Occipital lobe (tissue), 3 donors: ENCODE measurements at places on chromosomes 13 and 19. TPM values are rescaled to one million over a fixed set of nuclear protein-coding genes. Genes with fewer than 3 reads are reported as not detected.

GRCh38 chr13:69168436-69168835 is 939.2 kb upstream of the ATXN8OS start:
- DNase-seq = no peak

- no peak for DNase-seq
These were observed 59.4 kb upstream of the WASF3 start for GRCh38 chr13:26497968-26498511.

DNA sequence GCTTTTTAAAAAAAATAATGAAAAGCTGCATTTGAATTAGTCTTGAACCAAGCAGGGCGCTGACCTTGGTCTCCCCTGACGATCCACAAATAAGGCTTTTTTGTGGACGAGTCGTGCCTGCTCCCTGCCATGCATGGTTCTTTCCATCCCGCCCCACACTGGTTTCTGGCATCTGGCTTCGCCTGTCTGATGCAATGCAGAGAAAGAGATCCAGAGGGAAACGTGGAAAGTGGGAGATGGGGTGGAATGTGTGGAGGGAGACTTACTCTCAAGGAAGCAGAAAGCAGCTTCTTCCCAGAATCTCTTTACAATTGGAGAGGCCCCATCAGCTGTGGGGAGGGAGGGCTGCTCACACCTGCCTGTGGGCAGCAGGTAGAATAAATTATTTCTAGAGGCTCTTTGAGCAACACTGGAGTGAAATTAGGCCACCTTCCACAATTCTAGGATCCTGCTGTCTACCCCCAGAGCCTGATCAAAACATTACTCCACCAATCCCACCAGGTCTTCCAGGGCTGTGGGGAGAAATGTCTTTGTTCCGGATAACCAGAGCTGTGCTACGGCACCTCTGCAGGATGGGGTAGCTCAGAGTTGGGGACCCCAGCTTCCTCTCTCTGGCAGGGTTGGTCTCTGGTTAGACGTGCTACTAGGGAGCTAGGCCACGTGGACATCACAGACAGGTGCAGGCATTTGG is 183.5 kb downstream of the UQCRFS1 start:
- no peak for DNase-seq

GRCh38 chr19:31516756-31517155 is 167.5 kb upstream of the TSHZ3 start:
- DNase-seq = no peak

GRCh38 chr19:31900991-31901390 is 444.4 kb upstream of the ZNF507 start:
- no peak for DNase-seq

DNA sequence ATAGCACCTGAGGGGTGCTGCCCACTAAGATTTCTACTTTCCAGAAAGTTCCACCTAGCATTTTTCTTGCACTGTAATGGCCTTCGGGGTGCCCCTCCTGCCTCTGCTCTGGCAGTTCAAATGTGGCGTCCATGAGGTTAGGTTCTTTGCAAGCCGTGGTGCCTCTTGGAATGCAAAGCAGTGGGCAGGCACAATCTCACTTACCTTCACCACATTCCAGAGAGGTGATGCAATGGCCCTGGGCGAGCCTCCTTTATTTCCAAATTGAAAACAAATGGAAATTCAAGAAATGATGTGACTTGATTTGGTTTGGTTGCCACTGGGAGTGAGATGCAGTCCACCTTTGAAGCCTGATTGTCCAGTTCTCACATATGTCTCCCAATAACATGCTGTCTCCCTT is 46.9 kb downstream of the FGF9 start:
- no peak for DNase-seq

DNA sequence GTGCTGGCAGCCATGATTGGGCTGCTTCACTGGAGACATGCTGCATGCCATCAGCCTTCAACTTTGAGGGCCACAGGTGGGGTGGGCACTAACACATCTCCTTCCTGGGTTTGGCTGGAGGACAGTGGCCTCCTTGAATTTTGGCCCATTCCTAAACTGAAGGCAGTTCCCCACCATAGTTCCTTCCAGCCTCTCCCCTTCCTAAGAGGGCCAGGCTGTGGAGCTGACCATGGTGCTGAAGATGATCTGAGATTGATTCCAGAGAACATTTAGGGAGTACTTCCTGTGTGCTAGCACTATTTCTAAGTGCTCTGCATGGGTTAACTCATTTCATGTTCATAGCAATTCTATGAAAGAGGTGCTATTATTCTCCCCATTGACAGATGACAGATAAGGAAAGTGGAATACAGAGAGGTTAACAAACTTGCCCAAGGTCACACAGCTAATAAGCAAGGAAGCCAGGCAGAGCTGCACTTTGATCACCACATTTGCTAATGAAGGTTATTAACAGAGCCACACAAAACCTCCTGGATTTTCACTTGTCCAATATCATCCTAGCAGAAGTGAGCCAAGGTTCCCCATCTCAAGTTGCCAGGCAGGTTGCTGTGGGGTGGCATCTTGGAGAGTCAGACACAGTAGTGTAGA is 175.3 kb downstream of the ZIC5 start:
- no peak for DNase-seq

DNA sequence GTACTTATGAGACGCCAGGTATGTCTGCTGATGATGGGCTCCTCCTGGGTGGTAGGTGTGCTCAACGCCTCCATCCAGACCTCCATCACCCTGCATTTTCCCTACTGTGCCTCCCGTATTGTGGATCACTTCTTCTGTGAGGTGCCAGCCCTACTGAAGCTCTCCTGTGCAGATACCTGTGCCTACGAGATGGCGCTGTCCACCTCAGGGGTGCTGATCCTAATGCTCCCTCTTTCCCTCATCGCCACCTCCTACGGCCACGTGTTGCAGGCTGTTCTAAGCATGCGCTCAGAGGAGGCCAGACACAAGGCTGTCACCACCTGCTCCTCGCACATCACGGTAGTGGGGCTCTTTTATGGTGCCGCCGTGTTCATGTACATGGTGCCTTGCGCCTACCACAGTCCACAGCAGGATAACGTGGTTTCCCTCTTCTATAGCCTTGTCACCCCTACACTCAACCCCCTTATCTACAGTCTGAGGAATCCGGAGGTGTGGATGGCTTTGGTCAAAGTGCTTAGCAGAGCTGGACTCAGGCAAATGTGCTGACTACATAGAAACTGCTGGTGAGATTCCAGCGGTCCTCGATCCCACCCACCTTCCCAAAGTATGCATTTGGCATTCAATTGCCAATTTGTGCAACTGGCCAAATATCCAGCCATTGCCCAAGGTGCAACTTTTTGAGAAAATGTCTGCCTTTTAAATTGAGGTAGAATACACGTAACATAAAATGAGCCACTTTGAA is 10.2 kb downstream of the OR2Z1 start:
- no peak for DNase-seq

- no peak for DNase-seq
These were observed 27.5 kb upstream of the SHKBP1 start for GRCh38 chr19:40549007-40549708.

- DNase-seq = no peak
These were observed 814.7 kb upstream of the ATXN8OS start for GRCh38 chr13:69292789-69293425.

DNA sequence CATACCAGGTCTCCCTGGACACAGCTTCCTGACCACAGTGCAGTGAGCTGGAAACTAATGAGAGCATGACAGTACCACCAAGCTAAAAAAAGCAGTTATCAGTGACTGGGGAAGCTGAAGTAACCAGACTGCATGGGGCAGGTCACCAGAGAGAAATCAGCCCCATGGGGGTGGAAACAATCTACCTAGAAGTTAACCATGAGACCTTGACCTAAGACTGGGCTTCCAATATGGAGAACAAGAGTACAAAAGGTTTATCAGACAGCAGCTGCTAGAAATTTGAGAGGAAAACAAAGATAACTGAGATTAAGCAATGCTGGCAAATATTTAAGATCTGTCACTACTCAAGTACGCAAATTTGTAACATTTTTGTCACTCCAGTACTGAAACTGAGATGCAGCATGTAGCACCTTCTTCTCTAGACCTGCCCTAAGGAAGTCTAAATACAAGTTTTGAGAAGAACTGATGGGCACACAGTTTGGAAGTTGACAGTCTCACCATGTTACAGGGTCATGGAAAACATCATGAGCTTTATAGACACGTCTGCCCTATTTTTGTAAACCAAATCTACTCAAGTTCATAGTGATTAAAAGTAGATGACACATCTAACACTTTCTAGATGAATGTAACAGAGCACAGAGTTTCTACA is 2641.8 kb upstream of the PCDH20 start:
- DNase-seq = no peak

DNA sequence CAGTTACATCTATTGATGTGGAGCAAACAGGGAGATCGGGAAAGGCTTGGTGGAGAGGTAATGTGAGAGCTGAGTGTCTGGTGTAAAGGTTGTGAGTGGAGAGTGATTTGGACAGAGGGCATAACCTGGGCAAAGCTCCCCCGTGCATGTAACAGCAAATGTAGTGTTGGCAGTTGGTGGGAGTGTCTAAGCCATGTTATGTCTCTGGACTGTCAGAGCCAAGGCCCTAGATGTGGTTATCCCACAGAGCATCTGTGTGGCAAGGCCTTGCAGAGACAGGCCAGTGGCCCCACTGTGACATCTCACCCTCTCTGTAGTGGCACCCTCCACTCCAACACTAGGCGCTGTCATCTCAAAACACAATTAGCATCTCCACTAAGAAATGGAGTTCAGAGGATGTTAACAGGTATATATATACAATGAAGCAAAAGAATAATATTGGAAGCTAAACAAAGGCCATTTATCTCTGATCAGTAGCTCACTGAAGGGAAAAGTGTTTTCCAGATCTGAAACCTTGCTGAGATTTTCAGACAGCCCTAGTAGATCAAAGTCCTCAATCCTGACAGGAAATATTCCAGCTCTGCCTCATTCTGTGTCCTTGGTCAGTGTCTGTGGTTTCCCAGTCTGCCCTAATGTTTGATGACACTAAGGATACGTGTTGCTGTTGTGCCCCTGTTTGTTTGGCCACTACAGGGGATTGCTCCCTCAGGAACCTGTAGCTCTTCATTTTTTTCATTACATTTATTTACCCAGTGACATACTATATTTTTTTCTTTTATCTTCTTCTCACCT is 20.2 kb downstream of the POLR1D start:
- no peak for DNase-seq

GRCh38 chr19:54612428-54612827 is 17.9 kb upstream of the LILRB1 start:
- no peak for DNase-seq

DNA sequence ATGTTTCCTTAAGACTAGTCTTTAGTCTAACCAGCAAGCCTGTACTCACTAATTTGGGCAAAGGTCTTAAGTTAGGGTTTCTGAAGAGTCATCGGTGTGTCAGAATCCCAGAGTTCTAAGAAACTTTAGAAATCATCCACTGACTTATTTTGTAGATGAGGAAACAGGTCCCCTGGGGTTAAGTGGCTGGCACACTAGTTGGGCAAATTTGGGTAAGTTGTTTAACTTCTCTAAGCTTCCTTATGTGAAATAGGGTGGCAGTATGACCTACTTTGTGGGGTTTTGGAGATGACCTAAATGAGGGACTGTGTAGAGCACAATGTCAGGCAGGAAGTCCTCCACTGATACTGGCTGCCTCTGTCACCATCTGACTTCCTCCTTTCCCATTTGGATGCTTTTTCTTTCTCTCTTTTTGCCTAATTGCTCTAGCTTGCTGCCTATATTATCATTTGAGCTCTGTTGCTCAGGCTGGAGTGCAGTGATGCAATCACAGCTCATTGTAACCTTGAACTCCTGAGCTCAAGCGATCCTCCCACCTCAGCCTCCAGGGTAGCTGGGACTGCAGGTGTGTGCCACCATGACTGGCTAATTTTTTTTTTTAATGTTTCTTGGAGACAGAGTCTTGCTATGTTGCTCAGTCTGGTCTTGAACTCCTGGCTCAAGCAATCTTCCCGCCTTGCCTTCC is 2.3 kb downstream of the ADGRE3 start:
- DNase-seq = no peak

DNA sequence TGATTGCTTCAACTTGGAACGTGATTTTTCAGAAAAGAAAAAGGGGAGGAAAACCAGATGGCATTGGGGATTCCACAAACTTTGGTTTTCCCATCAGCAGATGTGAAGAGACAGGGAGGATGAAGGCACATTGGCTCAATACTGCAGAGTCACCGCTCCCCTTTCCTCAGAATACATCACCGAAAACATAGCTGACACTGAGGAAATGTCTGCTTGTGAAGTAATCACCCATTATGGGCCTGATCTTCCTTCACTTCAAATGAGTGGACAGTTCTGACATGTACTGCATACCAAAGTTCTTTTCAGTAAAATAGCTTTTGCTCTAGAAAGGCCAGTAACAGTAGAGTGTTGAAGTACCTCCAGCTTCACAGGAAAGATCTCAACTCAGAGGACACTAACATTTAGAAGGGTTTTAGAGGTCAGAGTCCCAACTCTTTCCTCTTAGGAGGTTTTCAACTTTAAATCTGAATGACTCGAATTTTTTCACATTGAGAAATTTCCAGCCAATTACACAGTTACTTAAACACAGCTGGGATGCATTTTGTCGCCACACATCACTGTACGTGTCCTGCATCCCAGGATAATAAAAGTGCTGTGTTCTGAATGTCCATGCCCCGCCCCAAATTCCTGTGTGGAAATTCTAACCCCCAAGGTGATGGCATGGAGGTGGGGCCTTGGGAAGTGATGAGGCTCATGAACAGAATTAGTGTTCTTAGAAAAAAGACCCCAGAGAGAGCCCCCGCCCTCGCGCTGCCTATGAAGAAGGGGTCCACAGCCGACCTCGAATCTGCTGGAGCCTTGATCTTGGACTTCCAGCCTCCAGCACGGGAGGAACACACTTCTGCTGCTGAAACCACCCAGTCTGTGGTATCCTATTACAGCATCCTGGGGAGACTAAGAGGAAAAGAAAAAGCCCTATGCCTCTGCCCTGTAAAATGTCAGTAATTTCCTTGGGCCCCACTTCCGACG is 77.7 kb downstream of the COL4A1 start:
- DNase-seq = no peak

- no peak for DNase-seq
These were observed 20.6 kb downstream of the MTMR6 start for GRCh38 chr13:25266706-25267105.

- DNase-seq = no peak
These were observed 59.9 kb upstream of the C13orf46 start for GRCh38 chr13:114033541-114034315.

The KLK1 gene
- total RNA-seq = not detected

The CYP2A6 gene
- total RNA-seq = not detected

The OR10H1 gene
- not detected for total RNA-seq

The ADGRE2 gene
- 0.16 TPM for total RNA-seq

The ACER1 gene
- total RNA-seq = not detected

The TIMM13 gene
- 16.2 TPM for total RNA-seq

The ZNF433 gene
- 19.5 TPM for total RNA-seq

The IRGC gene
- total RNA-seq = not detected
